ENCODE measurements at places on chromosomes 5 and 9. TPM values are rescaled to one million over a fixed set of nuclear protein-coding genes. Genes with fewer than 3 reads are reported as not detected.

The IL9 gene
- total RNA-seq, result not detected

The LCN1 gene
- not detected for total RNA-seq

The GARIN3 gene
- 0.77 TPM for total RNA-seq

The SPINK4 gene
- not detected for total RNA-seq

The CDKN2B gene
- not detected for total RNA-seq

The PTGER4 gene
- 62.8 TPM for total RNA-seq

The PCDHGA7 gene
- total RNA-seq, result not detected
